ENCODE measurements at places on chromosomes 7 and 10.

- DNase-seq = no peak
Observed at GRCh38 chr10:65346466-65346865, 1579.4 kb upstream of the LRRTM3 start.

- DNase-seq = no peak
Observed at GRCh38 chr10:62749093-62749683, 55.3 kb upstream of the ADO start.

GRCh38 chr10:90308223-90308622 is 549.6 kb downstream of the HTR7 start:
- no peak for DNase-seq

- DNase-seq = no peak
Observed at GRCh38 chr10:121830101-121830500, 97.7 kb downstream of the ATE1 start.

- no peak for DNase-seq
Observed at GRCh38 chr10:96014473-96015102, 28.8 kb upstream of the CCNJ start.

DNA sequence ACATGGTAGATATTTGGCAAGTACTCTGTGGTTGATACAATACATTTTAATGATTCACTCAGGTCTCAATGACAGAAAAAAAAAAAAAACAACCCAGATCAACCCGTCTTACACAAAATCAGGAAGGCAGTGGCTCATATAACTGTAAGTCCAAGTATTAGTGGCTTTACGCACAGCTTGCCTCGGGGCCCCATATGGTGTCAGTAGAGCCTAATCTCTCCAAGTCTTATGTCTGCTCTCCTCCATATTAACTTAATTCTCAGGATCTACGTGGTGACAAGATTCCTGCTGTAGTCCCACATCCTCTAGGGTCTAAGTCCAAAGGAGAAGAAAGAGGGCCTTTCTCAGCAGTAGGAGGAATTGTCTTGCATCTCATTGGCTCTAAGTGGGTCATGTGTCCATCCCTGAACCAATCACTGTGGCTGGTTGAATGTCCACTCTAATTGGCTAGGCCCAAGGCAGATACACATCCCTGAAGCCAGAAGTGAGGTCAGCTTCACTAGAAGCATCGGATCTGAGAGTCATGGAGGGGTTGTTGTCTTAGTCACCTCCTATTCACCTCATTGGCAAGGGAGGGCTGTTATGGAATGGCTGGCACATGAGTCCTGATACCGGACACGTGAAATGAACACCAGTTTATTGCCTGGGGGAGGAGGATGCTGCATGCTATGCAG is 20.5 kb upstream of the PLPP4 start:
- DNase-seq = no peak

DNA sequence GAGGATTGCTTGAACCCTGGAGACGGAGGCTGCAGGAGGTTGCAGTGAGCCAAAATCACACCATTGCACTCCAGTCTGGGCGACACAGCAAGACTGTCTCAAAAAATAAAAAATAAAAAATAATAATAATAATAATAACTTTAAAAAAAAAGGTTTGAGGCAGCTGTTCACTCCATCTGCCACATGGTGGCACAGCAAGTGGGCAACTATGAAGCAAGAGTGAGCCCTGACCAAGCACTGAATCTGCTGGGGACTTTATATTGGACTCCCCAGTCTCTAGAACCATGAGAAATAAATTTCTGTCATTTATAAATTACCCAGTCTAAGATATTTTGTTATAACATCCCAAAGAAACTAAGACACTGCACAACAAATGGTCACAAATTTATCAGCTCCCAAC is 14.6 kb upstream of the BRI3 start:
- no peak for DNase-seq

Measured in DMS153 (cell line).